Activated CD4-positive, alpha-beta T cell treated with anti-CD3 and anti-CD28 coated beads, Interleukin-2, Interleukin-6, amounts not matched to agents 100 ng/mL and 50 ng/mL, durations not matched to agents 16 hours and 8 hours (primary cell): ENCODE measurements at places on chromosomes 1 and 21.

- DNase-seq: peak; percentile 91
Measured at GRCh38 chr1:67332653-67333529, 25.2 kb downstream of the IL12RB2 start.

GRCh38 chr1:36157973-36158826, 2.2 kb downstream of the MAP7D1 start:
- DNase-seq: no peak

DNA sequence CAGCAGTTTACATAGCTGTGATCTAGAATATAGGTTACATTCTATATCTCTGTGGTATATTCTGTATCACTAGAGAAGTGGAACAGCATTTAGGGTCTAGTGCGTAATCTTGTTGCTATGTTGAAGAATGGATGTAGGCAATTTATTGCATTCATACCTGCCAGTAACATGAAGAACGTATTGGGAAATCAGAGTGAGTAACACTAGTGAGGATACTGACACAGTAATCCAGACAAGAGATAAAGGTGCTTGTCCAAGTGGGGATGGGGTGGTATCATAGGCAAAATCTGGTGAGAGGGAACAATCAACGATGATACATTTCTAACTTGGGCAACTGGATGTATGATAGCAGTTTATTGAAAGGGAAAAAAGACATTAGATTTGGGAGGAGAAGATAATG, 9.8 kb downstream of the PPP2R5A start:
- DNase-seq: no peak

GRCh38 chr21:25281134-25281533, 326.1 kb downstream of the MRPL39 start:
- DNase-seq: no peak

GRCh38 chr1:29523576-29523975, 287.3 kb downstream of the PTPRU start:
- no peak for DNase-seq

- no peak for DNase-seq
Measured at GRCh38 chr1:94746635-94747525, 73.3 kb upstream of the SLC44A3 start.

- DNase-seq: no peak
Measured at GRCh38 chr21:14124266-14124665, 86.5 kb downstream of the LIPI start.

DNA sequence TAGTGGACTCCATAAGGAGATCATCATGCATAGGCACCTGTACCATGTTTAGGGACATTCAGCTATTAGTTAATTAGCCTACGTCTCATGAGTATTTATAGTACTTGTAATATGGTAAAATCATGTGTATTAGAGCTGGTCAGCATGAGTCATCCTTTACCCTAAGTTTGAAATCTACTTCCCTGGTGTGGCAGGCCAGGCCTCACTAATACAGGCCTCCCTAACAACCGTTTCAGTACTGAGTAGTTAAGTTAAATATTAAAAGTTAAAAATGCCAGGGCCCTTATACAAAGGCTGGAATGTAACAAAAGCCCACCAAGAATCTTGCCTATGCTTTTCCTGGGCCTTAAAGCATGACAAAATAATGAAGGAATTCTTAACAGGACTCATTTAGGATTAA, 356.3 kb upstream of the DPYD start:
- DNase-seq: no peak

DNA sequence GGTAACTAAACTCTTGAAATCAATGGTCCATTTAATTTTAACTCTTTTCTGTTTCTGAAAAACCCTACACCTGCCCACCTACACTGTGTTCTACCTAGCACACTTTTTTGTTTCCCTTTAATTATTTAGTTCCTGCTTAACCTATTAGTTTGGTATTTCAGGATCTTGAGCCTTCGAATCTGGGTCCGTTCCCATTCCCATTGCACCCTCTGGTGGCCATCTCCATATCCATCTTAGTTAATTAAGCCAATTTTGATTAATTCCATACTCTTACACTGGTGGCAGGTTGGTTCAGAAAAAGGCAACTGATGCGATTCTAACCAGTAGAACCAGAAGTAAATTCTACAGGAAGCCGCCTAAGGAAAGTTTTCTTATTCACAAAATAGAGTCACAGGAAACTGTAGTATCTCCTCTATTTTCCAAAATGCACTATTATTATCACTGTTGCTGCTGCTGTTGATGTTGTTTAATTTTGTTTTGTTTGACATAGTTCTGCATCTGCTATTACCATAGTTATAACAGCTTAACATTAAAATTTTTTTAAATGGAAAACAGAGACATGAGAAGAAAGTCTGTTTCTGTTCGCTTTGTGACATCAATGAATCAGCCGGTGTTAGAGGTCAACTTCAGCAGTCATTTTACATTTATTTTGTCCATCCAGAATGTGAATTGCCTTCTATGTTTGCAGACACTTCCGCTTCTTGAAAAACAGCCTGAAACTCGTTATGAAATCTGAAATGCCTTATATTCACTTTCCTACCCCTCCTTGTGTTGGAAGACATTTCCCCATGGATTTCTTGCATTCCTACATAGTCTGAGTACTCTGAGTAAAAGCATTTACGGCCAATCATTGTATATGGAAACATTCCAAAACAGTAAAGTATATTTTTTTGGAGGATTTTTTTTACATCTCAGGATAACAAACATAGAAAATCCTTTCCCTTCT, 115.5 kb upstream of the NCAM2 start:
- DNase-seq: peak; percentile 13

DNA sequence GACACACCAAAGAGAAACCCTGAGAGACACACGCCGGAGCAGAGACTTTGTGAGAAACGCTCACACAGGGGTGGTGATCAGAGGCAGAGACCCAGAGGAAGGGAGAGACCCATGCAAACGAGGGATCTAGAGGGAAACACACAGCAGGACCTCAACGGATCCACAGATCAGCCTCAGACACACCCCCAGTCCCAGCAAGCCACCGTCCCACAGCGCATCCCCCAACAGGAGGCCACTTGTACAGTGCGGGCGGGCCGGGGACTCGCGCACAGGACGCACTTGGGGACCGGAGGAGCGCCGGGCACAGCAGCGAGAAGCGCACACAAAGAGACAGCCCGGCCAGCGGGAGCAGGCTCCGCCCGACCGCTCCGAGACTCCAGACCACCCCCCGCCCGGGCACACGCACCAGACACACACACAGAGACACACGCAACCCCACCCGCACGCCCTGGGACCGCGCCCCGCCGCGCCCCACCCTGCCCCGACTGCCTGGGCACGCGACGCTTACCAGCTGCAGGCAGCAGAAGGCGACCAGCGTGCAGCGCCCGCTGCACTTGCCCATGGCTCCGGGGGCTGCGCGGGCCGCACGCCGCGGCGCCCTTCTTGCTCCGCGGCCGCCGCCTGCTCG, 587 bp downstream of the NKAIN1 start:
- no peak for DNase-seq

DNA sequence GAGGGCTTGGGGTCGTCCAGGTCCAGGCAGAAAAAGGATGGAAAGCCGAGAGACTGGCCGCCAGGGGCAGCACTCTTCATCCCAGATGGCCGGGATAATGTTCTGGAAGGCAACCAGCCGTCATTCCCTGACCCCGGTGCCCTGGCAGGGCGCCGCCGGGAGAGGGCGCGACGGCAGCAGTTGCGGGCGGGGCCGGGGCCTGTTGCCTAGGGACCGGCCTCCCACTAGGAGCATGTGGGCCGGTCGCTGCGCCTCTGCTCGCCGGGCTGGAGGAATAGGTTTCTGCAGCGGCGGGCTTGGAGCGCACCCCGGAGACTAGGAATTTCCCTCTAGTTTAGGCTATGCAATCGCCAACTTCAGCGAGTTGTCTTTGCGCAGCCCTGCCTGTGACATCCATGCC, 11.0 kb downstream of the DMRTB1 start:
- no peak for DNase-seq

GRCh38 chr1:224668984-224669383, 52.9 kb downstream of the CNIH3 start:
- no peak for DNase-seq

- DNase-seq: no peak
Measured at GRCh38 chr21:20730441-20730840, 267.8 kb upstream of the NCAM2 start.

DNA sequence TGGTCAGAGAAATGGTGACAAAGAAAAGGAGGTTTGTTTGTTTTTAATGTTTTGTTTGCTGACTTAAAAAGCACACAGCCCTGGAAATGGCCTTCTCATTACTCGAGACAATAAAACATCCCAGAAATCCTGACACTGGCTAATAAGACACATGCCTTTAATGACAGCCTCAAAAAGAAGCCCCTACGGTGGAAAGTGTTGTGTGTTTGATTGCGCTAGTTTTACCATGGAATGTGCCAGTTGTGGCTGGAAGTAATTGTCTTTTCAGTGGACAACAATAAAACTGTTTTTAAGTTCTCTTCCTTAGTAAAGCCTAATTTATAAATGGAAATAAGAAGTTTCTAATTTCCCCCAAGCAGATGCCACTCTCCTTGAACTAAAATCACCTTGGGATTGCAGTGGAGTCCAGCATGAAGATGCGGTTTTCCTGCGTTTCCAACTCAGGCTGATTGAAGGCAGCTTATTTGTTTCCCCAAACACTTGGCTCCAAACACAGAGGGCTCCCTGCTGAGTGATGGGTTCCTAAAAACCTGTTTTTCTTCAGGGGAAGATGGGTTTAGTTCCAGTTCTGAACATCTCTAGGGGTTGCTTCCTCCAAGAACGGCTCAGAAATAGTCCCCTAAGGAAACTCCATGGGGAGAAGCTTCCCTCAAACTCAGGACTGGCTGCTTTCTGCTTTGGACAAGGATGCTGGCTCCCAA, 54.3 kb downstream of the CD247 start:
- no peak for DNase-seq

GRCh38 chr1:214067853-214068703, 80.3 kb downstream of the PROX1 start:
- DNase-seq: no peak

GRCh38 chr21:39851002-39851618, 16.1 kb upstream of the PCP4 start:
- no peak for DNase-seq
